ENCODE measurements at places on chromosomes 3 and 15.

- no peak for DNase-seq
These were observed 5.6 kb upstream of the UBL7 start for GRCh38 chr15:74466570-74466969.

GRCh38 chr3:170589113-170589512 lies 3.2 kb upstream of the SLC7A14 start:
- no peak for DNase-seq

GRCh38 chr3:100972867-100973266 lies 20.4 kb downstream of the ABI3BP start:
- no peak for DNase-seq

DNA sequence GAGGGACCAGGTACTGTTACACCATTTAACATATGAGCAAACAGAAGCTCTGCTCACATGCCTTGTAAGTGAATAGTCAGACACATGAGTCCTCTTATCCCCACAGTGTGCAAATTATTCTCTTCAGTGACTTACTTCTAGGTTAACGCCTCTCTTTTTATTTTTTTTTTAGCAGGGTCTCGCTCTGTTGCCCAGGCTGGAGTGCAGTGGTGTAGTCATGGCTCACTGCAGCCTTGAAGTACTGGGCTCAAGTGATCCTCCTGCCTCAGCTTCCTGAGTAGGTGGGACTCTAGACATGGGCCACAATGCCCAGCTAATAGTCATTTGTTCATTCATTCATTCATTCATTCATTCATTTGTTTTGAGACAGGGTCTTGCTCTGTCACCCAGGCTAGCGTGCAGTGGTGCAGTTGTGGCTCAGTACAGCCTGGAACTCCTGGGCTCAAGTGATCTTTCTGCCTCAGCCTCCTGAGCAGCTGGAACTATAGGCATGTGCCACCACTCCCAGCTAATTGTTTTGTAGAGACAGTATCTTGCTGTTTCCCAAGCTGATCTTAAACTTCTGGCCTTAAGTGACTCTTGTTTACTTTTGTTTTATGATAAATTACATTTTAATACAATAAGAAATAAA lies 94.7 kb downstream of the LRRC28 start:
- DNase-seq, result no peak

DNA sequence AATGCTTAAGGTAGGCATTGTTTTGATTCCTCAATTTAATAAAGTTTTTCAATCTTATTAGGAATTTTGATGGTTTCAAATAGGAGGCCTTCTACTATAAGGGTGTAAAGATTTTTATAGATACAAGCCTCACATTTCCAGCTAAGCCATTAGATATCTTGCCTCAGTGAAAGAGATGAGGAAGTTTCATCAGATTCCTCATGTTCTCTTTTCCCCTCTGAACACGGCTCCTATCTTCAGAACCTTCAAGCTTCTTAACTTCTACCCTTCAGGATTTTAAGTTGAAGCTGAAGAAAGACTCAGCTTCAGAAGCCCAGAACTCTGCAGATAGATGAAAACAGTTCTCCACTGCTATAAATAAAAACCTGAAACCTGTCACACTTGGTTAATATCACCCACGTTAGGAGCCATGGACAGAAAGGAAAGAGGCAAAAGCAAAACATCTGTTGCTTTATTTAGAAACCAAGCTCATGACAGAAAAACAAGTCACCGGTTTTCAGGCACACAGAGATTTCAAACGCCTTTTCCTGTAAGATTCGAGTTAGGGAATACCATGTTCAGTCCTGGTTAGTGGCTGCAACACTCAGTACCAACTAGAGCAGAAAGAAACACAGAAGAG lies 82.2 kb upstream of the GOLGA8B start:
- DNase-seq, result no peak

- no peak for DNase-seq
These were observed 67.0 kb upstream of the ACAN start for GRCh38 chr15:88736204-88736603.

DNA sequence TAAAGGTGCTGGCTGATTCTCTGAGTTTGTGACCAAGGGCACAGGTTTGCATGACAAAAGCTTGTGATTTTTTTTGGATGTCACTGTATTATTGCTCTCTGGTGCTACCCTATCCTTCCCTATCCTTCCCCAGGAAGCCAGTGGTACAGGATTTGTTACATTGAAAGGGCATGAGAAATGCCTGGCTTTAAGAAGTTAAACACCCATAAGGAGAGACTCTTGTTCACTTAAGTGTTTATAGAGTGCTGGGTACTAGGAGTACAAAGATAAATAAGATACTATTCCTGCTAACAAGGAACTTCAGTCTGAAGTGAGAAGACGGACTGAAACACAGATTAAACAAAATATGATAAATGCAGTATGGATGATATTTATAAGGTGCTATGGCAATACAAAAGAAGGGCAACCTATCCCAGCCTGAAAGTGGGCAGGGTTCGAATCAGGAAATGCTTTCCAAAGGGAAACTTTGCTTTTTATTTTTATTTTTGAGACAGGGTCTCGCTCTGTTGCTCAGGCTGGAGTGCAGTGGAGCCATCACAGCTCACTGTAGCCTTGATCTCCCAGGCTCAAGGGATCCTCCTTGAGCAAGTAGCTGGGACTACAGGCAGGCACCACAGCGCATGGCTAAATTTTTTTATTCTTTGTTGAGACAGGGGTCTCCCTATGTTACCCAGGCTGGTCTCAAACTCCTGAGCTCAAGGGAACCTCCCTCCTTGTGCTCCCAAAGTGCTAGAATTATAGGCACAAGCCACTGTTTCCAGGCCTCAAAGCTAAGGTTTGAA lies 11.2 kb downstream of the LCMT2 start:
- DNase-seq, result no peak

DNA sequence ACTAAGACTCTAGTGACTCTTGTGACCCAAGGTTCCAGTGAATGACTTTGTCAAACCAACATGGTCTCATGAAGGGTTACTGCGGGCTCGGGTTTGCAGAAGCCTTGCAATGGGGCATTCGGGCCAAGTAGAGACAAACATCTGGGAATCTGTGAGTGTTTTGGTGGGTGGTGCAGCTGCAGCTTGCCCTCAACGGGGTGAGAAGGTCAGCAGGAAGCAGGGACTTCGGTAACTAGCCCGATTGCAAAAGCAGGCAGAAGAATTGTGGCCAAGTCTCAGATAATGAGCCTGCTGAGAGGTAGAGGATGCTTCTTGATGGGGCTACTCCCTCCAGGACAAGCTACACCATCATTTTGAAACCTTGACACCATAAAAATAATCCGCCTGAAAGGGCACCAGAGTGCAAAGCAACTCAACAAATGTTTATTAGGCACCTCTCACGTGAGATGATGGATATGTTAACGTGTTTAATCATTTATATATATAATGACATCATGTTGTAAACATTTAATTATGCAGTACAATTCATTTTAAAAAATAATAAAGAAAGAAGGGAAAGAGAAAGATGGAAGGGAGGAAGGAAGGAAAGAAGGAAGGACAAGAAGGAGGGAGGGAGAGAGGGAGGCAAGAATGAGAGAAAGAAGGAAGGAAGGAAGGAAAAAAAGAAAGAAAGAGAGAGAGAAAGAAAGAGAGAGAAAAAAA lies 263.9 kb upstream of the IGF1R start:
- DNase-seq, result no peak

GRCh38 chr3:29695201-29695600 lies 414.3 kb downstream of the RBMS3 start:
- no peak for DNase-seq

DNA sequence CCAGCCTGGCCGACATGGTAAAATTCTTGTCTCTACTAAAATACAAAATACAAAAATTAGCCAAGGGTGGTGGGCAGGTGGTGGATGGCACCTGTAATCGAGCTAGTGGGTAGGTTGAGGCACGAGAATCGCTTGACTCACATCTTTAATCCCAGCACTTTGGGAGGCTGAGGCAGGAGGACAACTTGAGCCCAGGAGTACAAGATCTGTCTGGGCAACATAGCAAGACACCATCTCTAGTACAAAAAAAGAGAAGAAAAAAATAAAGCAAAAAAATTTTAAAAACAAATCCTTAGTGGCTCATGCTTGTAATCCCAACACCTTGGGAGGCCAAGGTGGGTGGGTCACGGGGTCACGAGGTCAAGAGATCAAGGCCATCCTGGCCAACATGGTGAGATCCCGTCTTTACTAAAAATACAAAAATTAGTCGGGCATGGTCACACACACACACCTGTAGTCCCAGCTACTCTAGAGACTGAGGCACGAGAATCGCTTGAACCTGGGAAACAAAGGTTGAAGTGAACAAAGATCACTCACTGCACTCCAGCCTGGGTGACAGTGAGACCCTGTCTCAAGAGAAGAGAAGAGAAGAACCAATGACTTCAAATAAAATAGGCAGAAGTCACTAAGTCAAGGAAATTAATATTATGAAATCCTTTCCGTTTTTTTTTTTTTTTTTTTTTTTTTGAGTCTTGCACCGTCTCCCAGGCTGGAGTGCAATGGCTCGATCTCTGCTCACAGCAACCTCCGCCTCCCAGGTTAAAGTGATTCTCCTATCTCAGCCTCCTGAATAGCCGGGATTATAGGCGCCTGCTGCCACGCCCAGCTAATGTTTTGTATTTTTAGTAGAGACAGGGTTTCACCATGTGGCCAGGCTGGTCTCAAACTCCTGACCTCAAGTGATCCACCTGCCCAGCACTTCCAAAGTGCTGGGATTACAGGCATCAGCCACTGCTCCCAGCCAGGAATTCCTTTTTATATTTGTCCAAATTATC lies 4.9 kb downstream of the RHOA start:
- no peak for DNase-seq

DNA sequence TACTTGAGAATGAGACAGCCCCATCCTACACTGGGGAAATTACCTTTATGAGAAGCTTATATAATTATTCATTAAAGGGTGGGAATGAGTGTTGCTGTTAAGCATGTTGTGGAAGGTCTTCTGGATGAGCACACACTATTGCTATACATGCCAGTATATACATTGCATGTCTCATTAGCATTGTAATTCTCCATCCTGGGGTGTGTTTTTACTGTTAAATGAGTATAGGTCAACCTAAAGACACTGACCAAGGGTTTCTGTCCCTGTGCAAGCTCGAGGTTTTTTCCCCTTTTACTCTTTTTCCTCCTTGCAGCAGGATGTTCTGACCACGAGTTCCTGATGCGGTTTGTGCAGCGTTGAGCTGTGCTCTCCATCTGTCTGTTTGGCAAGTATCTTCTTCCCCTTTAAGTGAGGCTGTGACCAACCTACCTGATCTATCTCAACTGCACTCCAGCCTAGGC lies 7.2 kb upstream of the IVD start:
- DNase-seq, result no peak

DNA sequence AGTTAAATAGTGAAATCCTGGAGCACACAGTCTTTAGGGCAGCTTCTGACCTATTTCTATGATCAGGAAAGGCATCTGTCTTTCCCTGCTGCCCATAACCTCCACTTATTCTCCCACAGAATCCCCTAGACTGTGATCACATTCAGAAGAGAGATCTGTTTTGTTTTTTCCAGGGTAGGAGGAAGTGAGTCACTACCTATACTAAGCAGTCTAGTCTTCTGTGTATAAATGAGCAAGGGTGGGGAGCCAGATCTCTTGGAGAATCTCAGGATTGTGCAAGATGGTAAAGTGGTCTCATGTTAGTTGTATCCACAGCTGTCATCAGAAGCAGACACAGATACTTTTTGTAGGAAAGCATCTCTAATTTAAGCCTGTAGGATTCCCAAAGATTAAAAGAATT lies 11.8 kb upstream of the FBXO22 start:
- no peak for DNase-seq

DNA sequence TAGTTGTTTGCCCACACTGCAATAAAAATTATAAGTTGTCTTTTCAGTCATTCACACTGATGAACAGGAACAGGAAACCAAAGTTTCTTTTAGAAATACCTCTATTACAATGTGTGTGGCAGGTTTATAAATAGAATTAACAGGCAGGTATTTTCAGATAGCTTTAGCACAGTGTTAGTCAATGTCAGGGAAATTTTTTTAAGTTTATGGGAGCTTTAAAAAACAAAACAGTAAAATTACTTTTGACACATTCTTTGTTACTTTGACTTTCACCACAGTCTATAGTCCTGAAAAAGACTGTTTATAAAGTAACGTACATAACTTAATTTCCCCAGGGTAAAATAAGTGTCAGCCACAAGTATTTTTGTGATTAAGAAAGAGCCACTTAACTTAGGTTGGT lies 38.1 kb downstream of the SERPINI1 start:
- no peak for DNase-seq

- no peak for DNase-seq
These were observed 19.9 kb upstream of the RPL29 start for GRCh38 chr3:52015438-52016228.

DNA sequence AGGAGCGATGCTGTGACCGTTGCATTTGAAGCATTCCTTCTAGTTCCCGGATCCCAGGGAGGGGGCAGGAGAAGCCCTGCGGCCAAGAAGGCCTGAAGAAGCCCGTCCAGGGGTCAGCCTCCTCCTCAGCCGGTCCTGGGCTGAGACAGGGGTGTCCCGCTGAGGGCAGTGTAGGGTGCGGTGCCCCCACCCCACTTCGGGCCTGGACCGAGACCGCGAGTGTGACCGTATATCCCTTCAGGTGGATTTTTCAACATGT lies 2.8 kb downstream of the OCA2 start:
- no peak for DNase-seq

DNA sequence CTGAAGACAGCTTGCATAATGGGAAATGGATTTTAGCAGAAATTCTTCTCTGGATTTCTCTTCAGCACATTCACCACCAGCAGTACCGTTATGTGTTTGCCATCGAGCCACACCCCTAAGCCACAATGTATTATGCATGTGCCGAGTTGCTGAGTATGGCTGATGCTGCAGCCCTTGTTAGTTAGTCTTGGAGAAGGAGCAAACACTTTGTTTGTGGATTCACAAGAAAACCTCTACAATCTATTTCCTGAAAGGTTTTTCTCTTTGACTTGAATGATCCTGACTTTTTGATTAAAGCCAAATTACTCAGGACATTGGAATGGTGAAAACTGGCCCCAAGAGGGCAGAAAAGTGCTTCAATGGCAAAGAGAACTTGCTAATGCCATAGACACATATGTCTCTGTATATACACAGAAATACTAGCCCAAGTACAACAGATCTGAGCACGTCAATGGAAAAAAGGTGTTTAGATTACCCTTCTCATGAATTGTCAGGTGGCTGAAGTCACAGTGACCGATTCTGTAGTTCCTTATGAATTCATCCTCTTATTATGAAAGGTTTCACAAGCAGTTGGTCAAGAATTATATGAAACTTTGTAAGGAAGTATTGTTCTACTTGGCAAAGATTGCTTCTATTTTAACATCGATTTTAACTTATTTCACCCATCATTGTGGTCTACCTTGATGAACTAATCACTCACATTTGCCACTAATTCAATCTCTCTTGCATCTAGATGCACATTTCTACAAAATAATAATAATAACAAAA lies 103.0 kb downstream of the P3H2 start:
- no peak for DNase-seq

GRCh38 chr15:68431792-68432401 lies at the start of gene ITGA11:
TSS of gene ITGA11 (minus strand) at chr15:68432163. CDS start at chr15:68432066, 97 bp downstream.
- DNase-seq, result peak; percentile 79

GRCh38 chr3:67654099-67654843 lies at the start of gene SUCLG2:
TSS of gene SUCLG2 (minus strand) at chr3:67654612. CDS start at chr3:67654586, 26 bp downstream.
- DNase-seq, result peak; percentile 87

GRCh38 chr3:131553495-131554247 lies 50.9 kb upstream of the MRPL3 start:
- no peak for DNase-seq

Data from WTC11 (cell line).